ENCODE measurements at places on chromosomes 2 and 18. TPM values are rescaled to one million over a fixed set of nuclear protein-coding genes. Genes with fewer than 3 reads are reported as not detected.

DNA sequence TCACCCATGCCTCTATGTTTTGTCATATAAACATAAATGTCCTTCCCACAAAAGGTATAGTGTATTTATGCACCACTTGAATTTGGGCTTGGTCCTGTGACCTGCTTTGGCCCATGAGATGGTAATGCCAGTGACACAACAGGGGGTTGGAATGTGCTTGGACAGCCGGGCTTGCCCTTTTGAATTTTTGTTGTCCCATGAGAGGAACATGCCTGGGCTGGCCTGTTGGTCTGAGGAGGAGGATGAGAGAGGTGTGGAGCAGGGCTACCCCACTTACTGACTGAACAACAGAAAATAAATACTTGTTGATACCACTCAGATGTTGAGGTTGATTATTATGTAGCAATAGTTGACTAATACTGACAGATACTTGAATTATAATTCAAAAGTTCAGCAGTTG lies 63.2 kb upstream of the TCF4 start:
- no peaks in the 10 kb centered on the region for H3K36me3 ChIP-seq
- no peak overlapping the region for H3K4me3 ChIP-seq
- H3K4me1 ChIP-seq, result no peaks in the 10 kb centered on the region
- no peak for DNase-seq
- H3K27ac ChIP-seq, result no peak overlapping the region
- H3K27me3 ChIP-seq, result no peaks in the 10 kb centered on the region

DNA sequence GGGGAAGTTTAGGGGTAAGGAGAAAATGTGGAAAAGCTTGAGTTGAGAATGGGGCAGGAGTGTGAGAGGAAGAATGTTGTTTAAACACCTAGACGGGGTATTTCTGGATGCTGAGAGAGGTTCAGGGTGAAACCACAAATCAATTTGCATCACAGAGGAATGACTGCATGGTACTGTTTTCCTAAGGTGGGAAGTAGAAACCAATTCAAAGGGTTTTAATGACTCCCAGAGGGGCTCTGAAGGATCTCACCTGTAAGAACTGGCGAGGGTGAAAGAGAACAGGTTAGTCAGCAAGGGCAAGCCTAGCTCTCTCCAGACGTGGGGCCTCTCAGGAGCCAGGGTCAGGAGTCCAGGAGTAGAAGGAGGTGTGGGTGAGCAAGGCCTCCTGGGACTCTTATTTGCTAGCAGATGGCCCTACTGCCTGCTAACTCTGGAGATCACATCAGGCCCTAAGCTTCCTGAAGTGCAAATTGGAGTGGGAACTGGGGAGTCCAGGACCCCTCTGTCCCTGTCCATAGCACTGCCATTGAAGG lies 133.0 kb upstream of the CELF4 start:
- H3K36me3 ChIP-seq, result no peaks in the 10 kb centered on the region
- peak overlapping the region; percentile 31 for H3K27ac ChIP-seq

GRCh38 chr18:37701967-37702366 lies 136.4 kb upstream of the CELF4 start:
- H3K27ac ChIP-seq, result no peak overlapping the region
- no peak overlapping the region for H3K4me3 ChIP-seq
- H3K36me3 ChIP-seq, result no peaks in the 10 kb centered on the region
- no peaks in the 10 kb centered on the region for H3K27me3 ChIP-seq
- no peaks in the 10 kb centered on the region for H3K4me1 ChIP-seq

The LIPG gene
- 11.8 TPM for total RNA-seq

The CXCR1 gene
- not detected for total RNA-seq
